ENCODE measurements at places on chromosomes 4 and X. TPM values are rescaled to one million over a fixed set of nuclear protein-coding genes. Genes with fewer than 3 reads are reported as not detected.

GRCh38 chrX:101759000-101759399 is 99.3 kb upstream of the ARMCX2 start:
- peak; percentile 26 for DNase-seq

- DNase-seq, result no peak
Measured at GRCh38 chrX:27463187-27463586, at the start of gene PPP4R3C. TSS of gene PPP4R3C (minus strand) at chrX:27463341. CDS start at chrX:27463296, 45 bp downstream.

GRCh38 chrX:40282946-40283660 is 185.3 kb upstream of the BCOR start:
- no peak for DNase-seq

DNA sequence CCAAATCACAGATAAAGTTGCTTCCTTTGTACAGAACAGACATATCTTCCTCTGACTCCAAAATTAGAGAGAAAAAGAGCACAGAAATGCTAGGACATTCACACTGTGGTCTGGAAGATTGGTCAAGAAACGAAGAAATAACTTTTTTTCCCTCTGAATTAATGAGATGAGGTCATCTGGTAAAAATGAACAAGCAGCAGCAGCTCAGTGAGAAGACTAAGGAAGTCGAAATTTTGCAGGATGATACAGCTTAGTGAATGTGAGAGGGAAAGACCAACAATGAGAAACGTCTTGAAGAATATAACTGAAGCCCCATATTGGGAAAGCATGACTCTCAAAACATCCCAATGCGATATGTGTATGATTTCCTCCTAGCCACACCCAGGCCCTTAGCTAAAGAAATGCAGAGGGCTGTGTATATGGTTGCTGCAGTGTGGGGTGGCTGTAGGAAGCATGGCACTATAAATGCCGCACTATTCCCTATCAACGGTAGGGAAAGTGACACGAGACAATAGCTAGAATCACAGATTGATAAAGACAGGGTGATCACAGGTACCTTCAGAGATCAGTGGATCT is 208.6 kb downstream of the VEGFC start:
- no peak for DNase-seq

DNA sequence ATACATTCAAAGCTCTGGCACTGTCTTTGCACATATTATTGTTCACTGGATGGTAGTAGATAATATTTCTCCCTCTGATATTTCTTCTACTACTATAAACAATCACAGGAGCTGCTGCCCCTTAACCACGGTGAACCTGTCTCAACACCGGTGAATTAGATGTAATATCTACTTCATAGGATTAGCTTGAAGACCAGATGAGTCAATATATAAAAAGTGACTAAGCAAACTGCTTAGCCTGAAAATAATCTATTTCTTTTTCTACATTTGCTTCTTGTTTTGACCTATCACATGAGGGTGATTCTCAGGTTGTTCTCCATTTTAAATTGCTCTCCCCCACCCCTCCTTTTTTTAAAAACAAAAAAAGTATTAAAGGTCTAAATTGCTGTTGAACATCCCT is 645.5 kb downstream of the ANKRD50 start:
- DNase-seq, result no peak

- no peak for DNase-seq
Measured at GRCh38 chr4:186134861-186135260, 30.4 kb downstream of the FAM149A start.

DNA sequence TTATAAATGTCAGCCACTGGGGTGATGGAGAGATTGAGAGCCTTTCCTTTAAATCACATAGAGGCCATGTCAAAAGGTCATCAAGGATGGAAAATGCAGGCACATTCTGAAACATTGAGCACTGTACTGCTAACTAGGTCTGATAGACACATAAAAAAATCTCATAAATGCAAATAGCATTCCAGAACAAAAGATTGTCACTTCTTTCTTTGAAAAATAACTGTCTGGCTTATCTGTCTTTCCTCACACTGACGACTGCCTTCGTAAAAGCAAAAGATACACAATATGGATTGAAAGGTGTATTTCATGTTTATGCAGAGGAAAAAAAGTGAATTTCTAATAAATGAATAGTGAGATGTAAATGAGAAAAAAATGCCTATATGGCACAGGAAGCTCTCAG is 59.9 kb downstream of the PABPC4L start:
- DNase-seq, result no peak

DNA sequence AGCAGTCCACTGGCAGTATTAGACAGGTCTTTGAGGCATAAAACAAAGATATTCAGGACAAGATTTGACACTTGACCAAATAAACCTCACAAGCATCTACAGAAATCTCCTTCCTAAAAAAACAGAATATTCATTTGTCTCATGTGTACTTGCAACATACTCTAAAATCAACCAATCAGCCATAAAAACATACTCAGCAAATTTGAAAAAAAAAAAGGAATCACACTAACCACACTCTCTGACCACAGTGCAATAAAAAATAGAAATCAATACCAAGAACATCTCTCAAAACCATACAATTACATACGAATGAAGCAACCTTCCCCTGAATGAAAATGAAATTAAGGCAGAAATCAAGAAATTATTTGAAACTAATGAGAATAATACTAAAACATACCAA is 591.3 kb downstream of the FAM133A start:
- DNase-seq, result no peak

- no peak for DNase-seq
Measured at GRCh38 chr4:48752246-48752645, 27.8 kb downstream of the FRYL start.

DNA sequence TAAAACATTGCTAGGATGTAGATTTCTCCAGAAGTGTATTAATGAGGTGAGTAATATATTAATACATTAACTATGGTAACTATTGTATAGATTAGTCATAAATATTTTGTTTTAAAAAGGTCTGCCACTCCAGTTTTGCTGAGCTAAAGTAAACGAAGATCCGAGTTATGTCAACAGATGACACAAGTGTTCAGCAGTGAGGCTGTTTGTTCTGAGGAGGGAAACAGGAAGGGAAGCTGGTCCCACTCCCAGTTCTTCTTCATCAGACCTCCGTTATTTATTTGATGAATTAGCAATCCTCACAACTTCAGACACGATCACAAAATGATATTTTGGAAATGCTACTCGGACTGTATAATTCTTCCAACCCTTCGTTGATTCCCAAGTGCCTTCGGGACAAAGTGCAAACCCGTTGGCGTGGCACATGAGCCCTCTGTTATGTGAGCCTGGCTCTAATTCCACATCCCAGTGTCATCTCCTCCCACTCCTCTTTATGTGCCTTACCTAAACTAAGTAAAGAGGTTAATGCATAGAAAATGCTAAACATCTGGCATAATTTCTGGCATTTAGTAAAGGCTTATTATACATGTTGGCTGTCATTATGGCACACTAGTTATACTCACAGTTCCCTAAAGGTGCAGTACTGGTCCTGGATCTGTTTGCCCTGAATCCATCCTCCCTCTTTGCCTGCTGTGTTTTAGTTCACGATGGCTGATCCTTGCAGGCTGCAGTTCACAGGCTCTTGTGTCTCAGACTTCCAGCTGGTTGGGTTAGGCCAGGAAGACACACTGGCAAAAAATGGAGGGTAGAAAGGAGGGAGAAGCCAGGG is 190.6 kb upstream of the LNX1 start:
- DNase-seq, result no peak

DNA sequence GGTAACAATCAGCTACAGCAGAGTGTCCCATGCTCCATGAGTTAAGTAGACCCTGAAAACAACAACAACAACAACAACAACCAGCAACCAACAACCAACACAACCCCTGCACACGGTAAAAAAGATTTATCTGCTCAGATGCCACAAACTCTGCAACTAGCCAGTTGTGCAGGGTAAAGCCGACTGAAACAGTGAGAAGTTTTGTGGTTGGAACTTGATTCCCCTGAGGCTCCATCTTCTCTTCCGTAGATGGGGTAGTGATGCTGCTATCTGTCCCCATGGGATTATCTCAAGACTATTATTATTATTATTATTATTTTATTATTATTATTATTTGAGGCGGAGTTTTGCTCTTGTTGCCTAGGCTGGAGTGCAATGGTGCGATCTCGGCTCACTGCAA is 50.6 kb upstream of the RAPGEF2 start:
- DNase-seq, result no peak

The PCYT1B gene
- polyA plus RNA-seq, result 2.8 TPM

DNA sequence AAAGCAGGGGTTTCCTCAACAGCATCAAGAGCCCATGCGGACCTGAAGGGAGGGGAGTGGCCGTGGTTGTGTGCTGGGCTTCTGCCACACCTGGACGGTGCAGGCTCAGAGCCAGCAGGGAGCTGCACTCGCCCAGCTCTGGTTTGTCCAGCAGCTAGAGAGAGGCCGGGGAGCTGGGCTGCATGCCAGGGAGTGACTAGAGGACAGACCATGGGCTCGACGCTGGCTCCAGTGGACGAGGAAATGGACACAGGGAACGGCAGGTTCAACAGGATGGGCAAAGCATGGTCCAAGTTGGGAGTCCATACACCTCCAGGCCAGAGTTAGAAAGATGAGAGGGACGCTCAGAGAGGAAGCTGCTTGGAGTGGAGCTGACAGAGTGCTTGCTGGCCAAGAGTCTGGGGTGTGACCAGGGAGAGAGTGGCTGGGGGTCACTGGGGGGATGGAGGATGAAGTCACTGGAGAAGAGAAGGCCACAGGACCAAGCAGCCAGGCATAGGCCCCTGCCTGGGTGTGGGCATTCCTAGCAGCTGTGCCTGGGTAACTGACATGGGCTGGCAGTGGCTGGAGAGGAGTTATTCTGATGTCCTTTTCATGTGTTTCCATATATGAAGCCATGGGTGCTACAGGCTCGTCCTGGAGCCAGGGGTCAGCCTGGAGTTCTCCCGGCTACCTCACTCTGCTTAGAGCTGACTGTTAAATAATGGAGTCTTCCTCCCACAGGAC is 42.8 kb downstream of the HTT-AS start:
- DNase-seq, result no peak

GRCh38 chrX:151153086-151153485 is 23.3 kb upstream of the GPR50 start:
- DNase-seq, result no peak

- DNase-seq, result no peak
Measured at GRCh38 chr4:70138751-70139150, 15.3 kb upstream of the PRR27 start.

DNA sequence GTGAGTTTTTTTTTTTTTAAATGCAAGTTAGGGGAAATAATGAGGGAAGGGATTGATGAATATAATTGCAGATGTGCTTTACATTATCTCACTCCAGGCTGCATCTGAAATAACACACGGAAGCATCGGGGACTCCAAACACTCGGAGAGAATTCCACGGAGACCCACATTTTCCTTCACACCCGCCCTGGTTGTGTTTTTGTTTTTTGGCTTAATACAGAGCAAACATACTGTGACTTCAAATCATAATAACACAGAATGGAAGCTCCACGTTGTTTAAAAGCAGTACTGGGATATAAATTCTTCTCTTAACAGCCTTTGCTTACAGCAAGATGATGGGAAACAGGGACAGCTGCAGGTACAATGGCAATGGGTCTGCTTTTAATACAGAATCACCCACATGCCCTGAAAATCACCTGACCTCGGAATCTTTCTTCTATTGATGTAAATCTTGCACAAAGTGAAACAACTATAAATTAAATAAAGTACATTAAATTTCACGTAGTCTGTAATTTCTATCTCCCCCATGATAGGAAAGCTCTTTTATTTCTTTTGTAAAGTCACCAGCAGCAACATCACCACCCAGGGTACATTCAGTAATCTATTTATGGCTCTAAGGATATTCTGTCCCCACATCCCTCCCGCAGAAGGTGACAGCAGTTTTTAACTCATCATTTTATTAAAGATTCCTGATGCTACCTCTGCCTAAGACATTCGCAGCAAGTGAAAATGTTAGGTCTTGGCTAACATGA is 119.3 kb downstream of the ZNF827 start:
- DNase-seq, result no peak

DNA sequence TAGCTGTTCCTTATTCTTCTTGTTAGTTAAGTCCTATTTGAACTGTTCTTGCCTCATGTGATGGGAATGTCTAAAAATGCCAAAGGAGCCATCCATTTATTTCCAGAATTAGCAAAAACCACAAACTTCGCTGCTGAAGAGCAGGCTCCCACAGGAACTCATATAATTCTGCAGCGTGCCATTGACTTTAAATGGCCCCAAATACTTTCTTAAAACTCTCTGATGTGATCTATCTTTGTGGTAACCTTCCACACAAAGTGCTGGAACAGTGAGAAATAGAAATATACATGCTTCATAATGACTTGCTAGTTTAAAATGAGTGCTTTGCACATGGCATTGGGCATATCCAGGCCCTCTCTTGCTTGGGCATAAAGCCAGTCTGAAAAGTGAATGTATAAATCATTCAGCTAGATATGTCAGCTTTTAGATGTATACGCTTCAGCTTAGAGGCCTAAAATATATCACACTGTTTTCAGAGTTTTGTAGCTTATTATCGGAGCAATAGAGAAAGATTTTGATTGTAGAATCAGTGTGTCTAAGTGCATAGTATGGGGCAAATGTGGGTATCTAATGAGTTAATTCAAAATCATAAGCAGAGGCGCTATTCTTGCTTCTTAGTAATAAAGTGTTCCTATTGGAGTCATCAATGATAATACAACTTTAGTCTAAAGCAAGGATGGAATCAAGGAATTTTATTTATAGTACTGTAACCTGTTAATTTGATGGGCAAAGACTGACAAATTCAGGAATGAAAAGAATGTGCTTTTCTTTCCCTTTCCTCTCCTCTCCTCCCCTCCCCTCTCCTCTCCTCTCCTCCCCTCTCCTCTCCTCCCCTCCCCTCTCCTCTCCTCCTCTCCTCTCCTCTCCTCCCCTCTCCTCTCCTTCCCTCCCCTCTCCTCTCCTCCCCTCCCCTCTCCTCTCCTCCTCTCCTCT is 392.2 kb upstream of the ZFP42 start:
- no peak for DNase-seq

DNA sequence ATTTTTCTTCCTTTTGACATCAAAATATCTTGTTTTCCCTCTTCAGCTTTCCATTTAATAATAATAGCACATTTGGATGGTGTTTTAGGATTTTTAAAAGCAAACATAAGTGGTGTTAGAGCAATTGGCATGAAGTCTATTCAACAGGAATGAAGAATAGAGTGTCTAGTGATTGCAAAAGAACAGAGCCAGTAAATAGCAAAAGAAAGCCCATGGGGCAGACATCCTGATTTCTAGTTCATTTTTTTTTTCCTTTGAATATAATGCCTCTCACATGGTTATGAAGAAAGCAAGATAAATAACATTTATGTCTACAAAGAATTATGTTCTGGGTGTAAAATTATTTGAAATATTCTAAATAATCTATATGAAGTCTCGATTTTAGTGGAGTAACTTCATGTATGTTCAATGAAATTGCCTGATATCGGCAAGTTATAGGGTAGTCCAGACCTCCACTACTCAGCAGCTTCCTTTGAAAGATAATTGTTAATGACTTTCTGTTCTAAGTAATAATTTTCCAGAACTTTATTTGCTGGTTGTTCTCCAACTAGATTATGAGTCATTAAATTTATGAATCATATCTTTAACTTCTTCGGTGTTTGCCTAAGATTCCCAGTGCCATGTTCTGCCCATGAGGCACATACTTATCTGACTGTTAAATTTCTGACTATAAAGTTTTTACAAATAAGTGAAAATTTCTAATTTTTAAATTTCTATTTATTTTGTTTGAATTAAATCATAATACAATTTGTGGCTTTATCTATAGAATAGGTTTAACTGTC is 587.9 kb downstream of the TLL1 start:
- DNase-seq, result no peak

GRCh38 chr4:166049036-166049435 is 176.0 kb downstream of the TLL1 start:
- DNase-seq, result no peak

- no peak for DNase-seq
Measured at GRCh38 chr4:15674046-15674445, 7.6 kb upstream of the FAM200B start.

The KLHL4 gene
- polyA plus RNA-seq, result 4.4 TPM

- DNase-seq, result no peak
Measured at GRCh38 chr4:9964879-9965278, 56.4 kb downstream of the SLC2A9 start.
